Activated CD4-positive, alpha-beta T cell treated with anti-CD3 and anti-CD28 coated beads, Interleukin-2, amount 10 ng/mL, durations not matched to agents 24 days and 14 days (primary cell): ENCODE measurements at places on chromosomes 1 and 21. TPM values are rescaled to one million over a fixed set of nuclear protein-coding genes. Genes with fewer than 3 reads are reported as not detected.
A peak's percentile ranks its signal among the peaks of the same experiment; 100 is the strongest.

Gene IRF6
- 0.07 TPM in 1 of 2 replicates, not detected in the other for total RNA-seq

GRCh38 chr1:201552941-201553351 is 14.0 kb downstream of the NAV1 start:
- no peak overlapping the region for H3K27ac ChIP-seq
- no peak overlapping the region for H3K4me3 ChIP-seq
- H3K4me1 ChIP-seq, result peaks cover 1% of the 10 kb centered on the region
- no peak for DNase-seq

DNA sequence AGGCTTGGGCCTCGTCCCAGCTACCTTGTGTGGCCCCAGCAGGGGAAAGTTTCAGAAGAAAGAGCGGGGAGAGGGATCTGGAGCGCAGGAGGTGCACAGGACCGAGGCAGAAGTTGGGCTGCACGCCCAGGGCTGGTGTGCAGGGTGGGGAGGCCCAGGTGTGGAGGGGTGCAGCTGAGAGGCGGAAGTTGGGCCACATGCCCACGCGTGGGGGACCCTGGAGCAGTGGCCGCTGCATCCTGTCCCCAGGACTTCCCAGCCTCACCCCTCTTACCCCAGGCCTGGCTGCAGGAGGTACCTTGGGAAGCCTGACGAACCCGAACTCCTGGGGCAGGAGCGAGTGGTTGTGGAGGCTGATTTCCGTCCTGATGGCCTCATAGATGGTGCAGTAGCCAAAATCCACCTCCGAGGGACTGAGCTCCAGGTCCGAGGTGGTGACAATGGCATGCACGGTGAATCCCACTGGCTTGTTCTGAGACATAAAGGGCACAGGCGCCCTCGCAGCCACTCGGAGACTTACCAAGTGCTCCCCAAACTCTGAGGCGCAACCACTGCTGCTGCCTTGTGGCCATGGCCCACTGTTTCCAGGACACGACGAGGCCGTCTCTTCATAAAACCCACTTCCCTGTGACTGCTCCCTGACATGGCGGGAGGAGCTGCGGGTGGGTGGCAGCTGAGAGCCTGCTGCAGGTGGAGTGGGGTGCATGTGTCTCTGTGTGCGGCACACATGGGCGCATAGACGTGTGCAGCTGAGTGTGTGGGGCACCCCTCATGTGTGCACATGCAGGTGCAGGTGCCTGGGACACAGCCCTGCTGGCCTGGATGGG is 20.4 kb upstream of the TMEM52 start:
- H3K36me3 ChIP-seq, result no peaks in the 10 kb centered on the region
- H3K4me1 ChIP-seq, result no peaks in the 10 kb centered on the region
- DNase-seq, result no peak

- no peaks in the 10 kb centered on the region for H3K4me1 ChIP-seq
- peaks cover 5% of the 10 kb centered on the region for H3K27me3 ChIP-seq
- H3K27ac ChIP-seq, result no peak overlapping the region
- H3K4me3 ChIP-seq, result no peak overlapping the region
- DNase-seq, result peak; percentile 42
Measured at GRCh38 chr1:99943223-99943794, 26.5 kb upstream of the SLC35A3 start.

- peaks cover 15% of the 10 kb centered on the region for H3K27me3 ChIP-seq
- H3K27ac ChIP-seq, result peak overlapping the region; percentile 4
- peaks cover 8% of the 10 kb centered on the region for H3K36me3 ChIP-seq
- peak; percentile 70 for DNase-seq
Measured at GRCh38 chr1:91805311-91805801, 80.6 kb downstream of the TGFBR3 start.

DNA sequence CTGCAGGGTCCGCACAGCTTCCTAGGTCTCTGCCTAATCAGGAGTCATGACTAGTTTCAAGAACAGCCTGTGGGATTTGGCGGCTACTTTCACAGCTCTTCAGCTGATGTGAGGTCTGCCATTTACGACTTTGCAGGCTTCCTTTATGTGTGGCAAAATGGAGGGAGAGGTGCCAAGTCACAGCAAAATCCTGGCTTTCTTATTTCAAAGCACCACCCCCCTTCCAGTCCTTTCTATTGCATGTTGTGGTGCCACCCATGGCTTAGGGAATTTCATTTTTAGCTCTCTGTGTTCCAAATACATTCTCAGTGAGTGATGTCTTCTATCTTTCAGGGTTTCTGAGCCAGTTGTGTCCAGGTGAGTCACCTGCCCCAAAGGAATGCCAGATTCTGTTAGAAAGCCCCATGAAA is 75.1 kb upstream of the WLS start:
- H3K27me3 ChIP-seq, result no peaks in the 10 kb centered on the region
- no peak overlapping the region for H3K4me3 ChIP-seq
- no peak for DNase-seq
- H3K27ac ChIP-seq, result no peak overlapping the region

- H3K27ac ChIP-seq, result no peak overlapping the region
- H3K36me3 ChIP-seq, result peaks cover 26% of the 10 kb centered on the region
- peaks cover 20% of the 10 kb centered on the region for H3K4me1 ChIP-seq
- H3K4me3 ChIP-seq, result no peak overlapping the region
- DNase-seq, result no peak
Measured at GRCh38 chr1:145936247-145936646, 9.0 kb upstream of the RBM8A start.

- no peak overlapping the region for H3K4me3 ChIP-seq
- H3K36me3 ChIP-seq, result no peaks in the 10 kb centered on the region
- no peak overlapping the region for H3K27ac ChIP-seq
- no peaks in the 10 kb centered on the region for H3K4me1 ChIP-seq
Measured at GRCh38 chr1:114524944-114525343, 13.9 kb upstream of the TRIM33 start.

DNA sequence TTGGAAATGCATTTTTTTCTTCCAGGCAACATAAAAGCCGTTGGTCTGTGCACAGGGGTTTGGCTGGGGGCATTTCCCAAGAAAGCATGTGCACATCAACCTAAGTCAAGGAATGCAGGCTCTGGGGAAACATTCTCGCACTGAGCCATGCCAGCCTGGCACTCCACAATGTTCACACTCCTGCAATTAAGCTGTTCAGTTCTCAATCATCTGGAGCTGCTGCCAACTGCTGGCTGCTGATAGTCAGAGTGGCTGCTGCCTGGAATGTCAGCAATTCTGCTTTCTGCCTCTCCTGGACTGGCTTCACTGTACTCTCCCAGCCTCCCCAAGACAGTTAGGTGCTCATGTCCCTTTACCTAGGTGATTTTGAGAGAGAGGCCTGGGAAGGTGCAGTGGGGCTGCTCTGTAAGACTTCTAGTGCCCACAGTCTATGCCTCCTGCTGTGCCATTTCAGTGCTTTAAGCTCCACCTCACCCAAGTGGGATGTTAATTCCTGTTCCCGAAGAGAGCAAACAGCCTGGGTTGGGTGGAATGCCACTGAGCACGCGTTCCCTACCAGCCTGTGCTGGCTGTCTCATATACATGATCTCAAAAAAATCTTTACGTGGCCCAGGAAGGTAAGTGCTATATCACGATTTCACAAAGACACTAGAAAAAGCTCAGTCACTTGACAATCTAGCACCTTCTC is 131.7 kb downstream of the BRINP2 start:
- DNase-seq, result no peak
- no peaks in the 10 kb centered on the region for H3K27me3 ChIP-seq
- no peaks in the 10 kb centered on the region for H3K4me1 ChIP-seq
- no peaks in the 10 kb centered on the region for H3K36me3 ChIP-seq
